ENCODE measurements at places on chromosomes 16 and 17.

GRCh38 chr16:27217256-27217655 lies 13.9 kb downstream of the KDM8 start:
- DNase-seq, result no peak

DNA sequence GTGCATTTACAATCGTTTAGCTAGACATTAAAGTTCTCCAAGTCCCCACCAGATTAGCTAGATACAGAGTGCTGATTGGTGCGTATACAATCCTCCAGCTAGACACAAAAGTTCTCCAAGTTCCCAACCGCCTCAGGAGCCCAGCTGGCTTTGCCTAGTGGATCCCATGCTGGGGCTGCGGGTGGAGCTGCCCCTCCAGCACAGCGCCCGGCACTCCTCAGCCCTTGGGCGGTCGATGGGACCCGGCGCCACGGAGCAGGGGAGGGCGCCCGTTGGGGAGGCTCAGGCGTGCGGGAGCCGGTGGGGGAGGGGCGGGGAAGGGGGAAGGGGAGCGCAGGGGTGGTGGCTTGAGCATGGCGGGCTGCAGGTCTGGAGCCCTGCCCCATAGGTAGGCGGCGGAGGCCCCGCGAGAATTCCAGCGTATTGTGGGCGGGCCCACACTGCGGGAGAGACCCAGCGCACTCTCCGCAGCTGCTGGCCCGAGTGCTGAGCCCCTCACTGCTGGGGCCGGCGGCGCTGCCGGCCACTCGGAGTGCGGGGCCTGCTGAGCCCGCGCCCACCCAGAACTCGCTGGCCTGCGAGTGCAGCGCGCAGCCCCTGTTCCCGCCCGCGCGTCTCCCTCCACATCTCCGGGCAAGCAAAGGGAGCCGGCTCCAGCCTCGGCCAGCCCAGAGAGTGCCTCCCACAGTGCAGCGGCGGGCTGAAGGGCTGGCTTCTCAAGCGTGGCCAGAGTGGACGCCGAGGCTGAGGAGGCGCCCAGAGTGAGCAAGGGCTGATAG lies 907.5 kb downstream of the CDH8 start:
- no peak for DNase-seq

- peak; percentile 41 for DNase-seq
Observed at GRCh38 chr17:63984651-63985386, 12.1 kb upstream of the SCN4A start.

- DNase-seq, result no peak
Observed at GRCh38 chr17:36535669-36536081, 888 bp downstream of the PIGW start.

- DNase-seq, result no peak
Observed at GRCh38 chr17:77594416-77595209, 363.9 kb upstream of the TNRC6C start.

DNA sequence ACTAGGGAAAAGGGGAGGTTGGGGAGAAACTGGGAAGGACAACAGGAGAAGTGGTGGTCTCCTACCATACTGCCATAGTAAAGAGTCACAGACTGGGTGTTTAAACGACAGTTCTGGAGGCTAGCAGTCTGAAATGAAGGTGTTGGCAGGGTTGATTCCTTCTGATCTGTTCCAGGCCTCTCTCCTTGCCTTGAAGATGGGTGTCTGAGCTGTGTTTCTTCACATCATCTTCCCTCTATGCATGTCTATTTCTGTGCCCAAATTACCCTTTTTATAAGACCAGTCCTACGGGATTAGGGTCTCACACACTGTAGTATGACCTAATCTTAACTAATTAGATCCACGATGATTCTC lies 79.8 kb upstream of the TMEM97 start:
- DNase-seq, result no peak

- DNase-seq, result no peak
Observed at GRCh38 chr17:72022328-72023275, 98.2 kb upstream of the SOX9 start.

GRCh38 chr16:79995315-79995714 lies 394.8 kb upstream of the MAF start:
- DNase-seq, result no peak

DNA sequence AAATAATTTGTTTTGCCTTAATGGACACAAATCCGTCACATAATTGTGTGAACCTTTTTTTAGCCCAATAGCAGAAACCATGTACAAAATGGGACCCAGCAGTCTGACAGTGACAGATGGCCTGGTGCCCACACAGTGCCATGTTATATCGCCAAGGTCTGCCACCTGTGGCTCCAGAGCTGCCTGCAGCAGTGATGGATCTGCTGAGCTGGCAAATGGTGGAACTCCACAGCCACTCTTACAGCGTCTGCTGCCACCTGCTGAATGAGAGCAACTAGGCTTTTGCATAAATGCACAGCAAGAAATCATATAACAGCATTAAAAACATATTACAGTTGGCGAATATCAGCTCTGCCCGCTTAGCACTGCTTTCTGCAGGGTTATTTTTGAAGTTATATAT lies 59.4 kb downstream of the NUP93 start:
- peak; percentile 80 for DNase-seq

- no peak for DNase-seq
Observed at GRCh38 chr16:46885960-46886763, 2.0 kb downstream of the GPT2 start.

GRCh38 chr16:74099530-74099929 lies 197.1 kb upstream of the PSMD7 start:
- DNase-seq, result no peak

DNA sequence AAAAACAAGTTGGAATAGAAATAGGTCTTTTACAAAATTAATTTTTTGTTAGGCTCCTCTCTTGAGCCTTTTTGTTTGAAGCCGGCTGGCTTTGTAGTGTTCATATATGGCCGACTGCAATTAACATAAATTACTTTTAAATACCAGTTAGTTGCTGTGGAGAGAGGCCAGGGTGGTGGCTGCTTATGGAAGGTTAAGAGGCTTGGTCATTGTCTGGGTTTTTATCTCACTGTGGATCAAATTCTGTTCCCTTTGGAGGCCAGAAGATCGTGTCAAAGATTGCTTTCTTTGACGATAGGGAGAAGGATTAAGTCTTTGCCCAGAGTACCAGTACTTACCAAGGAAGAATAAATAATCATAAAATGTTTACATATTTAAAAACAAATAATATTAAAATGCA lies 39.9 kb downstream of the MSI2 start:
- no peak for DNase-seq
